Stimulated activated CD8-positive, alpha-beta memory T cell treated with anti-CD3 and anti-CD28 coated beads, Interleukin-12 subunit alpha, Interleukin-12 subunit beta, amount 100 ng/mL, for 4 hours (primary cell): ENCODE measurements at places on chromosomes 3 and 15.

GRCh38 chr15:90959894-90960293 is 5.2 kb downstream of the RCCD1 start:
- DNase-seq: no peak

GRCh38 chr15:57375827-57376695 is at the start of gene CGNL1:
Gene CGNL1, plus strand, starts transcription at chr15:57376505. Its CDS starts 61,495 bp downstream, at chr15:57438000.
- DNase-seq: no peak

DNA sequence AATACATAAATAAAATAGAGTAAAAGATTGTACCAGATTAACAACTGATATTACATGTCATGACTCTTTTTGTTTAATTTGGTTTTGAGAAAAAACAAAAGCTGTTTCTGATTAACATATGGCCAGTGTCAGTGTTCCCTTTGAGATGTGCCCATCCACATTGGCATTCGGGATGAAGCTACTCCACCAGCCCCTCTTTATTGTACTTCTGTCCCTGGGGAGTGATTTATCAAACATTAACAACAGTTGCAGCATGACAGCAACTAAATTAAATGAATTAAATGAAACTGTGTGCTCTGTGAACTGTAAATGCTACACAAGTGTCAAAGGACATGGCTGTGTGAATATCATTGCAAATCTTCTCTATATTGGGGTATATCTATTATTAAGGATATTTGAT is 25.9 kb upstream of the MTMR10 start:
- no peak for DNase-seq

GRCh38 chr3:111200027-111200426 is 128.4 kb downstream of the NECTIN3 start:
- DNase-seq: no peak

GRCh38 chr3:173893066-173893465 is 495.5 kb downstream of the NLGN1 start:
- DNase-seq: no peak

GRCh38 chr3:160451602-160452001 is 2.0 kb upstream of the TRIM59 start:
- DNase-seq: no peak

- no peak for DNase-seq
Measured at GRCh38 chr15:89150762-89151664, 62.8 kb downstream of the ABHD2 start.

DNA sequence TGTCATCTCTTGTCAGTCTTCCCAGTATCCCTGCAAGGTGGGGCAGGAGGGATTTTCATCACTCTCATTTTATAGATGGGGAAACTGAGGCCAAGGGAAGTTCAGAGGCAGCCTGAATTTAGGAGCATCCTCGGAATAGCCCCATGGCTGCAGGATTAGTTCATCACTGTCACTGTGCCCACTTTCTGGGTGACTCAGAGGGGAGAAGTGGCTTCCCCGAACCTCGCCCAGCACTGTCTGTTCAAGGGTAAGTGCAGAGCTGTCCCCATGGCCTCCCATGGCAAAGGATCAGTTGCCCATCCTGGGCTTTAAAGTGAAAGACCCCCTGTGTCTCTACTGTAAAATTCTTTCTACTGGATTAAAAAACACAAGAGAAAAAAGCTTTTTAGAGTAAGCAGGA is 60.0 kb upstream of the SEC13 start:
- DNase-seq: no peak

DNA sequence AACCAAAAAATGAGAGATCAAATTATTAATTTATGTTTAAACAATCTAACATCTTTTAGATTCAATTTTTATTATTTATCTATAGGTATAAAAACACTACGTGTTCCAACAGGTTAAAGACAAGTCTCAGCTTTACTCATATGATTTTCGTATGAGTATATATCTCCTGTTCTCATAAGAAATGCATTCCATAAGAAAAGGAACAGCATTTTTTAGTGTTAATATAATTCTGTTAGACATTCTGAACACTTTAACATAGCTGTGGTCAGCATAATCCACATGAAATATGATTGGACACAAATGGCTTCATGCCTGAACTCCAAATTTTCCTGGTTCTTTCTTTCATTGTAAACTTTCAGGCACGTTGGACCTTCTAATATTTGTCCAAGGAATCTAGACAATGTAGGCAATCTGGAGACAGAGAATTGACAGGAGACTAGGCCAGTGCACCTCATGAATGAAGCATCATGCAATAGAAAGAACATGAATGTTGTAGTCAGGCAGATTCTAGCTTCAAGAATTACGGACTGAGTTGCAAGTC is 1122.0 kb upstream of the ALCAM start:
- no peak for DNase-seq

GRCh38 chr3:126267169-126267975 is 87.0 kb upstream of the ALDH1L1 start:
- DNase-seq: no peak

GRCh38 chr15:51121118-51121517 is 26.4 kb upstream of the TNFAIP8L3 start:
- DNase-seq: no peak

DNA sequence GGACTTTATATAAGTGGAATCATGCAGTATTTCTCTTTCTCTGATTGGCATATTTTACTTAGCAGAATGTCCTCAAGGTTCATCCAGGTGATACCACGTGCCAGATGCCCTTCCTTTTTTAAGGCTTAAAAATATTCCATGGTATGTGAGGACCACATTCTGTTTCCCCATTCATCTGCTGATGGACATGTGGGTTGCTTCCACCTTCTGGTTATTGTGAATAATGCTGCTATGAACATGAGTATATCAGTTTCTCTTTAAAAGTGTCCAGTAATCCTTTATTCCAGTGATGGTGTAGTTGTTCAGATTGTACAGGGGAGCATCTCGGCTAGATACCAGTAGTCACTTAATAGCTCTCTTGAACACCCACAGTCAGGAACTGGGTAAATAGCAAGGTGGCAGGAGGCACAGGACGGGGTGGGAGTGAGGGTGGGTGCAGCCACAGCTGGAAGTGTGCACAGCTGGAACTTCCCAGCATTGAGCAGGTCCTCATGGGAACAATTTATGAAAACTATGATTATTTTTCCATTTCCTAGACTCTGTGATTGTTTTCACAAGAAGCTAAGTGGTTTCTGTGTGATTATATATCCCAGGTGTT is 50.3 kb upstream of the ATG7 start:
- no peak for DNase-seq

DNA sequence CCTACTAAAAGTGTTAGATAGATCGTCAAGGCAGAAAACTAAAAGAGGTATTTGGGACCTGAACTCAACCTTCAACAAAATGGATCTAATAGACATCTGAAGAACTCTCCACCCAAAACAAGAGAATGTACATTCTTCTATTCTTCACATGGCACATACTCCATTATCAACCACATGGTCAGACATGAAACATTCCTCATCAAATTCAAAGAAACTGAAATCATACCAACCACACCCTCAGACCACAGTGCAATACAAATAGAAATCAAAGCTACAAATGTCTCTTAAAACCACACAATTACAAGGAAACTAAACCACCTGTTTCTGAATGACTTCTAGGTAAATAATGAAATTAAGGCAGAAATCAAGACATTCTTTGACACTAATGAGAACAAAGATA is 984.1 kb upstream of the GBE1 start:
- DNase-seq: no peak

DNA sequence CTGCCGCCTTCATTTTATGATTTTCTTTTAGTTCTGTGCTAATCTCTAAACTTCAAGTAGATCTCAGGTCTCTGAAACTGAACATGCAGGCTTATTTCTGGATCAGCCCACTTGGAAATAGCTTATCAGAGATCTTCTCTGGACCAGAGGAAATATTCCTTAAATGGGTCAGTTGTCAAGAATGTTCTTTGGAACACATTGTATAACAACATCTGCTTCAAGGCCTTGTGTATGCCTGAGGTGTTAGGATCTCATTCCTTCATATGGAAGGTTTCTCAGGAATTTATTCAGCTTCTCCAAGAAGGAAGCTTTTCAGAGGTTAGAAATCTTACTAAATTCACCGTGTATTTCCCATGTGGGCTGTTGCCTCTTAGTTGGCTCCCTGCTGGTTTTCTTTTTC is 47.4 kb downstream of the SYN2 start:
- DNase-seq: no peak

- DNase-seq: no peak
Measured at GRCh38 chr15:75061272-75061671, 37.9 kb downstream of the PPCDC start.

GRCh38 chr3:176796371-176796770 is 400.9 kb downstream of the TBL1XR1 start:
- DNase-seq: no peak

DNA sequence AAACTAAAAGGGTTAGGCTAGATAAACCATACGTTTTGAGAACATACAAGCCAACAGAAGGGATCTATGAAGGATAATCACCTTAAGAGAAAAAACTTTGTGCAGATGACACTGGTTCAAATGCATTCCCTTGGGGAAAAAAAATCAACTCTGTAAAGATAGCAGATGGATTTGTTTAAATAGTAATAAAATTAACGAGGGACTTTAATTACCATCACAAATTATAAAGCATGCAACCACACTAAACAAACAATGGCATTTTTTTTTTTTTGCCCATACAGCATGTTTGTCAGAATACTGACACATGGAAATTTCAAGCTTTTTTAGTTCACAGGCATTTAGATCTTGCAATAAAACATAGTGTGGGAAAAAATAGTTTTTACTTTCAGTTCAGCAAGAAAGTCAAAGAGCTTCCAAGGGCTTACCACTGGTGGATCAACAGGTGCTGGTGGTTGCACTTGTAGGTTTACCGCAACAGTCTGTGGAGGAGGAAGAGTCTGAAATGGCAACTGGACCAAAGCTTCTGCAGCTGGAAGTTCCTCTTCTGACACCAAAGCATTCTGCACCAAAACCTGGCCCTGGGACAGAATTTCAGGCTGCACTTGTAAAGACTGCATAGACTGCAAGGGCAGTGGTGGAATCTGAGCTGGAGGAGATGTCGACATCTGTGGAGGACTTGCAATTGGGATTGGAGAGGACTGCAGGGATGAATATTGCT is 53.1 kb downstream of the PHC3 start:
- DNase-seq: no peak

- no peak for DNase-seq
Measured at GRCh38 chr3:143167969-143168854, 48.6 kb downstream of the CHST2 start.

- no peak for DNase-seq
Measured at GRCh38 chr15:22877607-22878006, 39.1 kb downstream of the NIPA2 start.

GRCh38 chr3:8793242-8793641 is 23.8 kb upstream of the OXTR start:
- no peak for DNase-seq

DNA sequence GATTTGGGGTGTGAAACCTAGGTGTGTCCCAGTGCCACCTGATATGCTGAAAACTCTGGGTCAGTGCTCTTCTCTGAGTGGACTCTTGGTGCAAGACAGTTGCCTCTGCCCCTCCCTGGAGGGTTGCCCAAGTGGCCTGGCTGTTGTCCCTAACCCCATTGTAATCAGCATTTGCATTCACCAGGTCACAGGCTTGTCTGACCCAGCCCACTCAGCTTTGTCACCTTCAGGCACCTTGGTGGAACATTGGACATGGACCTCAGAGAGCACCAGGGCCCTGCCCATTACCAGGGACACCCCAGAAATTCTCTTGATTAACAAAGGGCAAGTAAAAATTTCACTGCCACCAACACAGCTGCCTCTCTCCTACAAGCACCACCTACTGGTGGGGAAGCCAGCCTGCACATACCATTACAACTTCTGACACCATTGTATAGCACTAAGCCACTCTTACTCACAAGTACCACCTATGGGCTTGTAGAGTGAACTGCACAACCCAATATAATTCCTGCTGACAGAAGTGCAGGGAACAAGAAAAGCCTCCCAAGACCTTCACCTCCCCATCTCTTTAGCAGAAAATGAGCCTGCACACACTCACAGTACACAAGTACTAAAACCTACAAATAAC is 324.6 kb downstream of the EPHA6 start:
- no peak for DNase-seq

GRCh38 chr3:71391361-71391760 is 192.2 kb downstream of the FOXP1 start:
- DNase-seq: no peak

- no peak for DNase-seq
Measured at GRCh38 chr3:32237670-32238452, 619 bp upstream of the CMTM8 start.

DNA sequence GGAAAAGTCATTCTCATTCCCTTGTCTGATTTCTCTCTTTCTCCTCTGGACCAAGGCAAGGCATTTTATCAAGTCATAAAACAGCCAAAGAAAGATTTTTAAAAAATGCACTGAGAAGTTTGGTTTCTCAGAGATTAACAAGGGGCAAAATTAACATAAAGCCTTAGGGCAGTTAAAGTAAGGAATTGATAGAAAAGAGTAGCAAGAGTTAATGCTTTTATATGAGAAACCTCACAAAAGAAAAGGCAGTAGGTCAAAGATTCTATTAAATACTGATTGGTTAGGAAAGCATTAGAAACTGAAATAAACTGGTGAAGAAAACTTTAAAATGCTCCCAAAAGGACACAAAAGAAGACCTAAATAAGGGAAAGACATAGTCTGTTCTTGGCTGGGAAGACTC is 121.0 kb upstream of the PRTG start:
- no peak for DNase-seq

DNA sequence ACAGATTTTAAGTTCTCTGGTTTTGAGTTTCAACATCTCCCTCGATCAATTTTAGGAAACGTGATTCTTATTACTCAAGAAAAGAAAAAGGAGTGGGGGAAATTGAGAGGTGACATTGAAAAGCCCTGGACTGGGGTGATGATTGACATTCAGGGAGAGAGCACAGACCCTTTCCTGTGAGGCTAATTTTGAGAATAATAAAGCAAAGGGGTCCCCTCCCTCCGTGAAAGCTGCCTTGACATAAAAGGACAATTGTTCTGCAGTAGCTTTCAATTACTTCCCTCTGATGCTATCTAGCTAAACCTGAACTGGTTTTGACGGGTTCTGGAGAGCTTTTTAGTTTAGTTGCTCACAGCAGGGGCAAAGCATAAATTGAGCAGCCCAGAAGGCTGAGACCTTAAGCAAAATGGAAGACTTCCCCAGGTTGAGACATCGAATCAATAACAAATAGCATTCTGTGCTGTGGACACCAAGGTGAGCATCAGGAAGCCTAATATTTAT is 14.4 kb upstream of the CMTM8 start:
- no peak for DNase-seq

DNA sequence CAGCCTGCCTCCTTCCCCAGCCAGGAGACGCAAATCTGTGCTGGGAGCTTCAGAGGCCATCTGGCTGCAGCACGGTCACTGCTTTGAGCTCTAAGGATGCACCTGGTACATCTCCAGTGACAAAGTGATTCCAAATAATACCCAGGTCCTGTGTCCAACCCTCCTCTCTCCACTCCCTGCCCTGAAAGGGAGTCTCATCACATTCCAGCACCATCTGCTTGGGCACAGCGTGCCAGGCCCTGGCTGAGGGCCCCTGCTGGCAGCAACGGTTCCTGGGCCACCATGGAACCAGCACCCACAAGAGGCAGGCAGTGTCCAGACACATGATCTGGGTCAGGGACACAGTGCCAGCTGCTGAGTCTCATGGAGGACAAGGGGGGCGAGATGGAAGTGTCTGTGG is 81.3 kb downstream of the MTHFS start:
- DNase-seq: no peak

GRCh38 chr15:67707520-67708283 is 117.6 kb upstream of the SKOR1 start:
- DNase-seq: no peak
